ENCODE measurements at places on chromosomes 12 and 14.

GRCh38 chr12:114691763-114692185 is 7.8 kb upstream of the TBX3 start:
- no peak for DNase-seq

GRCh38 chr12:105665366-105665765 is 334.9 kb downstream of the C12orf75 start:
- no peak for DNase-seq

GRCh38 chr14:53399057-53399456 is 245.9 kb upstream of the DDHD1 start:
- DNase-seq: no peak

DNA sequence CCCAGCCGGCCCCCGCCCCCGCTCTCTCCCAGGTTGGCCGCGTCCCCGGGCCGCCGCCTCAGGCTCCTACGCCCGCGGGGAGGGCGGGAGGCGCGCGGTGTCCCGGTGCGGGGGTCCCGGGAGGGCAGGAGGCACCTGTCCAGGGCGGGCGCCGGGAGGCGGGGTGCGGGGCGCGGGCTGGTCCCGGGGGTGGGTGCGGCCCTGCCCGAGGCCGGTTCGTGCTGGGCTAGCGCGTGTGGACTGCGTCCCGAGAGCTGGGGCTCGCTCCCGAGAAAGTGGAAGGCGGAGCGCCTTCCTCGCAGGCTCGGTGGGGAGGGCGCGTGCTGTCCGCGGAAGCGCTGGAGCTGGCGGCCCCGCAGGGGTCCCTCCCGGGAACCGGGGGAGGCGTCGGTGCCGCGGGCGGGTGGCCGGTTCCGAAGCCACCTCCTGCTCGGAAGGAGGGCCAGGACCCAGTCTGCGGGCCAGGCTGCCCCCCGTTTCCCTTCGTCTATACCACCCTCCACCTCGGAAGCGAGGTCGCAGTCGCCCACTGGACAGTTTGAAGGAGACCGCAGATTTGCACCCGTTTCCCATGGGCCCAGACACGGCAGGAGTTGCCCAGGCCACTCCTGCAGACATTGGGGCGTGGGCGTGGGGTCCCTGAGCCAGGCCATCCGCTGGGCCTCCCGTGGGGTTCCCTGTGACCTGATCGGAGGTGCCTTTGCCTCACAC is 636 bp downstream of the ZFYVE21 start:
- no peak for DNase-seq

- no peak for DNase-seq
These were observed 31.4 kb upstream of the SLC2A13 start for GRCh38 chr12:40137252-40137651.

- no peak for DNase-seq
These were observed 41.9 kb upstream of the PAWR start for GRCh38 chr12:79732638-79733037.

DNA sequence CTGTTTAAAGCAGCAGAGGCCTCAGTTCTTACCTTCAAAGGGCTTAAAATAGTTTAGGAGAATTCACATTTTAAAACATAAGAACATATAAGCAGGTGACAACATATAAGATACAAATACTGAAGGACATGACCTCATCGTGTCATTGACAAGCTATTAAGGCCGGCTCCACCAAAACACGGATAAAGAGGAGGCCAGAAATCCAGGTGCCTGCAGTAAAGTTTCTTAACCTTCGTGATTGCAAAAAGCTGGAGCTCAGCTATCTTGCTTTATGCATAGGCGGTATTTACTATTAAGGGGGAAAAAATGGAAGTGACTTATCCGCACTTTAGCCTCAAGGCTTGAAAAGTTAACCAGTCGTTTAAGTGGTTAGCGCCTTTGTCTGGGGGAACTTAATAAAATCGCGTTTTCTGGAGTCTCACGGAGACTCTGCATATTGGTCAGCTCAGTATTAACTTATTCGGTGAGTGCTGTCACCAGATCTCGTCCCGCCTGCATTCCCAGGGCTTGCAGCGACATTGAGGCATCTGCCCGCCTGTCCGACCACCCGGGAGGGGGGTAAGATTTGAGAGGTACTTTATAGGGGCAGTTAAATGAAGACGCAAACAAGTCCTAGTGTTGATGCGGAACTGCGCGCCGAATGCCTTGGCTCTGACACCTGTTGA is 1.1 kb upstream of the SP1 start:
- DNase-seq: no peak

- no peak for DNase-seq
These were observed 323.4 kb downstream of the VRK1 start for GRCh38 chr14:97120611-97121031.

- no peak for DNase-seq
These were observed 5.5 kb upstream of the VASH1 start for GRCh38 chr14:76755610-76756370.

DNA sequence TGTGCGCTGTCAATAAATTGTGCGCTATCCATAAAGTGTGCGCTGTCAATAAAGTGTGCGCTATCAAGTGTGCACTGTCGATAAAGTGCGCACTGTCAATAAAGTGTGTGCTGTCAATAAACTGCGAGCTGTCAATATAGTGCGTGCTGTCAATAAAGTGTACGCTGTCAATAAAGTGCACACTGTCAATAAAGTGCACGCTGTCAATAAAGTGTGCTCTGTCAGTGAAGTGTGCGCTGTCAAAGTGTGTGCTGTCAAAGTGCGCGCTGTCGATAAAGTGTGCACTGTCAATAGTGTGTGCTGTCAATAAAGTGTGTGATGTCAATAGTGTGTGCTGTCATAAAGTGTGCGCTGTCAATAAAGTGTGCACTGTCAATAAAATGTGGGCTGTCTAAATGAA is 2.9 kb upstream of the CHGA start:
- no peak for DNase-seq

- no peak for DNase-seq
These were observed 8.3 kb upstream of the MYL2 start for GRCh38 chr12:110928700-110929099.

GRCh38 chr14:74983343-74983742 is 19.4 kb upstream of the EIF2B2 start:
- no peak for DNase-seq

GRCh38 chr14:75303381-75303789 is 24.8 kb downstream of the FOS start:
- peak; percentile 41 for DNase-seq

DNA sequence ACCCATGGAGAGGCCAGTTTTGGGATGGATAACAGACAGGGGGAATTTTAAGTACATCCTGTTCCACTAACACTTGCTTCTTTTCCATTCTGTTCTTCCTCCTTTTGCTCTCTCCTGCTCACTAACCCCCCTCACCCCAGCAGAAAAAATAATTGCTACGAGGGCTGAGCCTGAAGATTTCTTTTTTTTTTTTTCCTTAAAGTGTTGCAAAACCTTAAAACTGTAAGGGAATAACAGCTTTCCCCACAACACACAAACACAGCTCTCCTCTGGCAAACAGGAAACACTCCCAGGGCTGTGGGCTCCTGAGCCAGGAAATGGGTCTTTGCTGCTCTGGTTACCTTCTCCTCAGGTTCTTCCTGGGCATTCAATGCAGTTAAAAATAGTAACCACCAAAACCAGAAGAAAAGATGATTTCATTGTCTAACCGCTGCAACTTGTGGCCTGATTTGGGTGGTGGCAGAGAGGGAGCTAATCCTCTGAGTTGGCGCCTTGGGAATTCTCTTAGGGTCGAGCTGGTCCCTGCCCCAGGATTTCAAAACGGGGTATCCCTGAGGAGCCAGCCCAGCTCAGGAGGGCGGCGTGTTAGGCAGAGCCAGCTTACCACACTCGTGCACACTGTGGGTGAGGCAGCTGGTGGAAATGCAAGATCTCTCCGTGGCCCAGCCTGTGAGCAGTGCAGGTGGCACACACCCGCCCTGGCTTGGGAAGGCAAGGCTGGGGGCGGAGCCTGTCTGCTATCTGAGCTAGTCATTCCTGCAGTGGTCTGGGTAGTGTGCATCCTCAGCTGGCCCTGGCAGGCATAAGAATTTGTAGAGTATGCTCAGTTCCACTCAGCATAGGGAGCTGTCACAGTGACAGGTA is 17.1 kb upstream of the EMP1 start:
- no peak for DNase-seq

- no peak for DNase-seq
These were observed 125.0 kb upstream of the HMGA2 start for GRCh38 chr12:65699251-65699650.

DNA sequence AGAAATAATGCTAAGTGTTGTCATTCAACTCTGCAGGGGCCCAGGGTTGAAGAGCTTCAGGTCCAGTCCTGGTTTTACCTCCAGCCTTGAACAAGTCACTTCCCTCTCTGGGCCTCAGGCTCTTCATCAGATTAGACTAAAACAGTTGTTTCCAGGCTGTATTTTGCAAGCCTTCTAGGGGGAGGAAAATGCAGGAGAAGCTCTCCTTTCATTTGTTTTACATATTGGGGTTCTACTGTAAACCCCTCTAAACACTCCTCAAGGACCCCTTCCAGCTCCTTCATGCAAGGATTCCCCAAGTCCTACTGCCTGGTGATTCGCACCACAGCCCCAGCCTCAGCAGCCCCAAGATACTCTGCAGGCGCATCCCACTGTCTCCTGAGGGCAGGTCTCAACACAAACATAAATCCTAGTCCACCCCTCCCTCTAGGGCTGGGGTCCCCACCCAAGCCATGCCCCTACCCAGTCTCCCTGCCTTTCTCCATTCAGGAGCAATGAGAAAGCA is 2.7 kb downstream of the SDR9C7 start:
- DNase-seq: no peak

- no peak for DNase-seq
These were observed 184.0 kb upstream of the PARP11 start for GRCh38 chr12:4056910-4057845.

DNA sequence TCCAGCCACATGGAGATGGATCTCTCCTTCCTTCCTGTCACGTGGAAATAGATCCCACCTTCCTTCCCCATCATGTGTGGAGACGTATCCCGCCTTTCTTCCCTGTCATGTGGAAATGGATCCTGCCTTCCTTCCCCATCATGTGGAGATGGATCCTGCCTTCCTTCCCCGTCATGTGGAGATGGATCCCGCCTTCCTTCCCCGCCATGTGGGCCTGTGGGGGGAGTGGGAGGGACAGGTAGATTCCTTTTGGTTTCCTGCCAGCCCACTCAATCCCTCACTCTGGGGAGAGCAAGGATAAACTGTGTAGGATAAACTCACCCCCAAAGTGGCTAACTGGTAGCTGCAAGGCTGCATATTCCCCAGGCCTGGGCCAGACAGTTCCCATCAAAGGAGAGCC is 31.7 kb upstream of the TDRD9 start:
- DNase-seq: no peak

DNA sequence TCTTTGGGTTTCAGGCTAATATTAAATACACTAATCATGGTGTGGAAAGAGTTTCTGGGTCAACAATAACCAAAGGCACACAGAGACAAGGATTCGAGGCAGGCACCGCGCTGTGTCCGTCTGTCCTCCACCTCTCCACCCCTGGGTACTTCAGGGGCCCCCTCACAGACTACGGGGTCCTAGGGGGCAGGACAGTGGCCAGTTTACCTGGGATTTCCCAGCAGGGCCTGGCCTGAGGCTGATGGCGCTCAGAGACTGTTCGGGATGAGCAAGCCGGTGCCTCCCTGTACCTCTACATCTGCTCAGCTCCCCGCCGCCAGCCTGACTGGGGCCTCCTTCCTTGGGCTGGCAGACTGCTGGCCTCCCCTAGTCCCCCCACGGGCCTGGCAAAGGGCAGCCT is 18.1 kb upstream of the EIF5 start:
- DNase-seq: no peak

DNA sequence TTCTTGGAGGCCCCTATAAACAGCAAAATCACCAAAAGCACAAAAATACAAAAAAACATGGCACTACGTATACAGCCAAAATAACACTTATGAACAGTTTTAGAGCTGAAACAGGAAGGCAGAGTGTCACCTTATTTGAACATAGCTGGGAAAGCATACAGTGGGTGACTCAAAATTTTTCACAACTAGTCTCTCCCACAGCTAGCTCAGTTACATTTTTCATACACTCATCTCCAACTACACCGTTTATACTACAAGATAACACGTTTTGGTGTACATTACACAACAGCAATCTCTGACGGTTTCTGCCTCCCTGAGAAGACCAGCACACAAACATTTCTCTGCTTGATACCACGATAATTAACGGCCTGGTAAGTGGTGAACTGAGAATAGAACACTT is 2.9 kb downstream of the RAD52 start:
- DNase-seq: no peak

DNA sequence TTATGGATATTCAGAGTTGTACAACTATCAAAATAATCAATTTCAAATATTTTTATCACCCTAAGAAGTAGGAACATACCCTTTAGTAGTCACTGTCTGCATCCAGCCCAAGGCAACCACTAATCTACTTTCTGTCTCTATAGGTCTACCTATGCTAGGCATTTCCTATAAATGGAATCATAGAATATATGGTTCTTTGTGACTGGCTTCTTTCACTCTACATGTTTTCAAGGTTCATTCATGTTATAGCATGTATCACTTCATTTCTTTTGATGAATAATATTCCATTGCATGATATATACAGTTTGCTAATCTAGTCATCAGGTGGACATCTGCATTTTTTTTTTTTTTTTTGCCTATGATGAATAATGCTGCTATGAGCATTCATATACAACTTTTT is 112.4 kb downstream of the PPP1R12A start:
- no peak for DNase-seq

DNA sequence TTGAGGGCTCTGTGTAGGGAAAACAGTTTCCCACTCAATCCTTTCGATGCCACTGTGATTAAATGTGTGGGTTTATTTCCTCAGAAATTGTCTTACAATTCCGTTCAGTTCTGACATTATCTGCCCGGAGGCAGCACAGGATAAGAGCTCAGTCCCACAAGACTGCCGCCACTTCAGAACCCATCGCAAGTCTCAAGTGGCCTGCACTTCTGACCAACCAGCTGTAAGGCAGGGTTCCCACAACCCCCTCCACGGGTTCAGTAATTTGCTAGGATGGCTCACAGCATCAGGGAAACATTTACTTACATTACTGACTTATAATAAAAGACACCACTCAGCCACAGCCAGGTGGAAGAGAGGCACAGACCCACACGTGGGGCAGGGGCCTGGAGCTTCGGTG is 17.2 kb downstream of the BDKRB2 start:
- DNase-seq: no peak

Data from NCI-H446 treated with DMSO at 0.1 percent for 48 hours (cell line).